ENCODE measurements at places on chromosomes 5 and 9.

- no peak for DNase-seq
Observed at GRCh38 chr5:39755452-39755851, 330.7 kb upstream of the DAB2 start.

- DNase-seq: no peak
Observed at GRCh38 chr5:39495227-39495626, 70.4 kb upstream of the DAB2 start.

DNA sequence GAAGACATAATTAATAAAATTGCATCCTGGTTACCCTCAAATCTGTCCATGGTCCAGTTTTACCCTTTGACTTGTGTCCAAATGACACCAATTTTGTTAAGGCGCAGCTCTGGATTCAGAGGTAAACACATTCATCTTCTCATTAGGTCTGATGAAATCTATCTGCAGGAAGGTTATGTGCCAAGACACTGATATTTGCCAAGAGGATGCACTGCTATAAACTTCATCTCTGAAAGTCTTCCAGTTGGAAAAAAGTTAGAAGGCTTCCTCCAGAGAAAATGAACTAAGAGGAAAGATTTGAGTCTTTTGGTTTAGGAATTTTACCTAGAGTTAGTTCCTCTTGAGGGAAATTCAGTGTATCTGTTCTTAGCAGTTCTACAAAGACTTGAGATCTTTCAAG lies 717.8 kb downstream of the DTWD2 start:
- no peak for DNase-seq

GRCh38 chr5:122415030-122415800 lies 103.2 kb downstream of the SNCAIP start:
- DNase-seq: peak; percentile 60

GRCh38 chr9:90340421-90340820 lies 302.2 kb downstream of the DIRAS2 start:
- no peak for DNase-seq

DNA sequence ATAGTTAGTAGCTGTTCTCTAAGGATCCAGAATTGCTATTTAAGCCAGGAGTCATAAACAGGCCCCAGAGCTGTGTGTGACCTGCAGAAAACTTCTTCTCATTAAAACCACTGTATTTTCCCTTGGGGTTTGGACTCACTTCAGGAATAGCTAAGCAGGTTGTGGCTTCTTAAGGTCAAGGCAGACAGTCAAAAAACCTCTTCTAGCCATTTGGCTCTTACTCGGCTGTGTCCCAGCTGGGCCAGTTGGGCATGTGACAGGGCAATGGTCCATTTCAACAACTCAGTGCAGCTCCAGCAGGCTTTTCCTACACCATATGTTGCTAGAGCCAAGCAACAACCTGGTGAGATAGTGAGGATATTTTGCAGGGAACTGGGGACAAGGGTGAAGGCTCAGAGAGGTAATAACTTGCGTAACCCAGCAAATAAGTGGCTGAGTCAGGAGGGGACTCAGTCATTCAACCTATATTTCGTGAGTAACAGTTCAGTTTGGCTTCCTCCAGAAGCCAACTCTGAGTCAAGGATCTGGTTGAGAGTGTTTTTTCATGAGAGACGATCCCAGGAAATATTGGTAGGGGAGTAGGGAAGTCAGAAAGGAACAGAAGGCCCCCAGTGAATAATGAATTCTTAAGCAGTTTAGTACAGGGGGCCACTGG lies 115.4 kb upstream of the PPP2R2B start:
- no peak for DNase-seq

- no peak for DNase-seq
Observed at GRCh38 chr9:36045610-36046009, 8.9 kb downstream of the RECK start.

- no peak for DNase-seq
Observed at GRCh38 chr5:1734908-1735289, 64.7 kb downstream of the MRPL36 start.

DNA sequence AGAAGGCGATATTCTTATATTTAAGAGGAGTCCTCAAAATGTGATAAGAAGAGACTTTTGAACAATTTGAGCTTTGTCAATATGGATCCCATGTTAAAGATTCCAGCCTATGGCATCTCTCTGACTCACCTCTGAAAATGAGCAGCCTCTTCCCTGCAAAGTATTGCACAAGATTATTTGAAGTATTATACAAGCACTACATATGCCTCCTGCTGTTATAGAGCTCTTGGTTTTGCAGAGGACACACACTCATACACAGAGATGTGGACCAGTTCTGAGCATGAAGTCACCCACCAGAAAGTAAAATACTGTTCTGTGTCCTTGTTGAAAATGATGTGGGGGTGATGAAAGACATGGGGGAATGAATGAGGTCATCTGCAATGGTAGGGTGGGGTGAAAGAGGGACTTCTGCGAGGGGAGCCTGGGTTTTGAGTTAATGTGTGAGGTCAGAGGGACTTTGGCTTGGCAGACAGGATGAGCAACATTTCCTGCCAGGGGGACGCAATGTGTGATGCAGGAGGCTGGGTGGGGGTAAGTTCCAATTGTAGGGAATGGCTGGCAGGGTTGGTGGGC lies 25.8 kb downstream of the FBXL7 start:
- DNase-seq: no peak

GRCh38 chr9:65459756-65460320 lies 174.8 kb upstream of the FOXD4L5 start:
- no peak for DNase-seq

- no peak for DNase-seq
Observed at GRCh38 chr5:148976569-148977381, 86.1 kb downstream of the SH3TC2 start.

DNA sequence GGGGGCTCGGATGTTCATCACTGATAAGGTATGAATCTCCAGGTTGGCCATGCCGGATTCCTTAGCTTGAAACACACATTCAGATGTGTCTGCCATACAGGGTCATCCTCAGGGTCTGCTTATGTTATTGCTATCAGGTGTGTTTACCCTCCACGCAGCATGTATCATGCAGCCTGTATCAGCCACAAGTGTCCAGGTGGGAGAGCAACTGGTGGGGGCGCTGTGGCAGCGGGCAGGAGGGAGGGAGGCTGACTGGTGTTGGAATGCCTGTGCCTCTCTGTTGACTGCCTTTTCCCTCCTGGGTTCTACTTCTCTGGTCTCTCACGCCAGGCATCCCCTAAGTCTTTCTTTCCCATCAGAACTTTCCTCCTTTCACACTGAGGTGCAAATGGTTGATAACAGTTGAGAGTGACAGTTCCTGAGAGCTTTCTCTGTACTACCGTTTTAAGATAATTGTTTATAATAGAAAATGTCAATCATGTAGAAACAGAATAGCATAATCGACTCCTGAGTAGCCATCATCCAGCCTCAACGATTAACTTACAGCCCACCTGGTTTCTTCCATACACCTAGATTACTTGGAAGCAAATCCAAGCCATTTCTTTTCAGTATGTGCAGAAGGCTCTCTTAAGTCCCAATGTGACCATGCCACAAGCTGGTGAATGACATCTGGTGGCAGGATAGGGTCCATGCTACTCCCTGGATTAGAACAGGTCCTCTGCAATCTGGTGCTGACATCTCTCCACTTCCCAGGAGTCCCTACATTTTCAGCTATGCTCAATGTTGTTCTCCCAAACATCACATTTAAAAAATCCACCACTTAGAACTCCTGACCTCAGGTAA lies 86.6 kb downstream of the ACER2 start:
- DNase-seq: no peak

DNA sequence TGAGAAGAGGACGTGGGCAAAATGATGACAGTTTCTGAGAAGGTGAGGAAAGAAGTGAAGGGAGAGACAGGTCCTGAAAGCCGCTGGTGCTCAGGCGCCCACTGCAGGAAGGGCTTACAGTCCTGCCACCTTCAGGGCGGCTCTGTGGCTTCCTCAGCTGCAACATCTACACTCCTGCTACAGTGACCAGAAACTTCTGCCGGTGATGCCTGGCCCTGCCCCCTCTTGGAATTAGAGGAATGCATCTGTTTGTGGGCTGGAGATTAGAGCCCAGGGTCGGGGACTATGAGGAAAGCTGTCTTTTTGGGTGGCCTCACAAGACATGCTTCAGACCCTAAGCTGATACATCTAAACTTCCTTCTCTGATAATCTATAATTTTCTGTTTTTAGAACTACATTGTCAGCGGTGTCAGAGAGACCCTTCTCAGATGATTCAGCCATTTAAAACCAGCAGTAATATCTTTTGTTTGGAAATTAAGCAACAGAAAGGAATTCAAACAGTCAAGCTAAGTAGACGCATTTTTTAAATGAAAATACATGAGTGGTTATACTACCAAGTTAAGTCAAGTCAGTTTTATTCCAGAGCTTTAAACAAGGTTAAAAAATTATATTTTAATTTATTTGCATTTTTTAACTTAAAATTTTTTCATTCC lies 30.4 kb downstream of the PRDM6 start:
- peak; percentile 36 for DNase-seq

- no peak for DNase-seq
Observed at GRCh38 chr9:112654282-112654681, 63.6 kb downstream of the INIP start.

DNA sequence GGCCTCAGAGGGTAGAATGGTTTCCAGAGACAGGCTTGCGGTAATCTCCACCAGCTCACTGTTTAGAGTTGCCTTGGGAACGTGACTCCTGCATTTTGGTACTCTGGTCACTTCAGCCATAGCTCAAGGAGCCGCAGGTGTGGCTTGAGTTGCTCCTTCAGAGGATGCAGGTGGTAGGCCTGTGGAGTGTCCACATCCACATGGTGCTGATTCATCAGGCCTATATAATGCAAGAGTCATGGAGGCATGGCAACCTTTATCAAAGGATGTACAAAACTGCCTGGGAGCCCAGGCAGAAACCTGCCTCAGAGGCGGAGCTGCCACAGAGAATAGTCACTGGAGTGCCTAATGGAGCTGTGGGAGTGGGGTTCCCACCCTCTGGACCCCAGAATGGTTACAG lies 114.2 kb downstream of the ANXA1 start:
- no peak for DNase-seq

GRCh38 chr5:134600600-134600999 lies 32.0 kb downstream of the SAR1B start:
- no peak for DNase-seq

GRCh38 chr5:119220576-119221197 lies 135.1 kb upstream of the TNFAIP8 start:
- no peak for DNase-seq

DNA sequence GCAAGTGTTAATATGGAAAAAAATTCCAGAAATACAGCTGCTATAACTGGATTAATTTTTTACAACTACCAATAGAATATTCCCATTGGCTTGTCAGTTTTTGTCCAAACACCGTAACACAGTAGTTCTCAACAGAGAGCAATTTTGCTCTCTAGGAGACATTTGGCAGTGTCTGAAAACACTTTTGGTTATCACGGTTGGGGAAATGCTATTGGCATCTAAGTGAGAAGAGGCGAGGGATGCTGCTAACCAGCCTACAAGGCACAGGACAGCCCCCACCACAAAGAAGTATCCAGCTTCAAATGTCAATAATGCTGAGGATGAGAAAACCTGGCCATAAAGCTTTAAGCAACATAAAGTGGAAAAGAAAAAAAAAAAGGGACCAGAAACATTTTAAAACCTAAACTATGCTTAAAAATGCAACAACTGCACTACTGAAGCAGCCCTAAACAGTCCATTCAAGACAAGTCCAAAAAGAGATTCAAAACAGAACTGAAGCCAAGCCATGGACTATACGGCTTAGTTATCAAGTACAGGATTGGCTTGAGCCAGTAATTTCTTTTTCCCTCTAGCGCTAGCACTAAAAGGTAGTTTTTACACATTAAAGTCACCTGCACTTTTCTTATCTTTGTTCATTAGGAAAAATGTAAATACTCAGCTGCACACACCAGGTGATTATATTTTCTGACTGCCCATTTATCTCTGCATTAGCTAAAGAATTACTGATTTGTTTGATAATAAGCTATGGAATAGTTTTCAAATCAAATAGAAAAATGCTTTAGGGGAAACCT lies 83.9 kb downstream of the NR3C1 start:
- DNase-seq: no peak

- DNase-seq: no peak
Observed at GRCh38 chr5:11222169-11222568, 461.1 kb upstream of the DAP start.

DNA sequence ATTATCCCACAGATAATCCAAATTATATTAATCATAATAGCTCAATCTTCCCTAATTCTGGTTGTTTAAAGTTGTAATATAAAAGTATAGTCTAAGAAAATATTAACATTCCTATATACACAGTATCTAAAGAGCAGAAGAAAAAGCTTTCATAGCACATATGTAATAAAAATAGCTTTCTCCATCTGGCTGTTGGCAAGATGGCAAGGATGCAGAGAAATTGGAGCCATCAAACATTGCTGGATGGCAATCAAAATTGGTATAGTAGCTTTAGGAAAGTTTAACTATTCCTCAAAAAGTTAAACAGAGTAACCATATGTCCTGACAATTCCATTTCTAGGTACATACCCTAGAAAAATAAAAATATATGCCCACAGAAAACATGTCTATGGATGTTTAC lies 66.8 kb downstream of the TBCA start:
- DNase-seq: no peak

DNA sequence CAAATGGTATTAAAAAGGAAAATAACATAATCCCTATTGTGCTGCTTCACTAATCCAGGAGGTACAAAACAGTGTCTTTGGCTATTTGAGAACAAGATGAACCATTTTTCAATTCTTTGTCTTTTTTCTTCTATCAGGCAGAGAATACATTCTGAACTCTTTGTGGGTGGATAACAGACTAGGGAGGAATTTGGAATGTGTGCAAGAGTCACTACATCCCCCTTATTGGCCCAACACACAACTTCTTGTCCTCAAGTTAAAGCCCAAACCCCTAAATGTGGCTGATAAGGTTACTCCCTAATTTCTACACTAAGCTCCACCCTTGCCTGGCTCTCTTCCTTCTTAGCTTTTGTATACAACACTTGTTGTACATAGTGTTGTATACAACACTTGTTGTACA lies 342.7 kb upstream of the RFX3 start:
- no peak for DNase-seq

DNA sequence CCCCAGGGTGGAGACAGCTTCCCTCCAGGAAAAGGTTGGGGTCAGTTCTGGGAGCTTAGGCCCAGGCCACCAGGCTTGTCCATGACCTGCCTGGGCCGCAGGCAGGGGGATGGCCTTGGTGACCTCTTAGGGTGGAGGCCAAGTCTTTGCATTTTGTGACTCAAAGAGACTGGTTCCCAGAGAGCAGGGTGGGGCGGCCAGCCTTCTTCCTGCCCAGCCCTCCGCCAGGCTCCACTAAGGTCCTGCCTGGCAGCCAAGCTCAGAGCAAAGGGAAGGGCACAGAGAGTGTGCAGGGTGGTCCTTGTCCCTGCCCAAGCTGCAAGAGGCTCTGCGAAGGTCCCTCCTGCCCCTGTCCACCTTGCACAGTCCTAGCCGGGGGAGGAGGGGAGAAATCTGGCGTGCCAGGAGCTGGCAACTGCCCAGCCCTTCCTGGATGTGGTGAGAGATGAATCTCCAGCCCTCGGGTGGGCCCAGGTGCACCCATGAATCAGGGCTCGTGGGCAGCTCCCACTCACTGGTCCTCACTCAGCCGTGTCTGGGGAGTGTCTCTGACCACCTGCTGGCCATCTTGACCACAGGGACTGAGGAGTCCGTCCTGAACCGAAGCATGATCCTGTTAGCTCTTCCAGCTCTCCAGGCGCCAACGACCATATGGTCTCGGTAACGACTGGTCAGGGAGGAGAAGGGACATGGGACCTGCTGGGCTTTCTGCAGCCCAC lies 2.3 kb upstream of the PTGDS start:
- DNase-seq: no peak
